ENCODE measurements at places on chromosomes 12 and 14. TPM values are rescaled to one million over a fixed set of nuclear protein-coding genes. Genes with fewer than 3 reads are reported as not detected.

Gene CALM1
- polyA plus RNA-seq: 209 TPM

DNA sequence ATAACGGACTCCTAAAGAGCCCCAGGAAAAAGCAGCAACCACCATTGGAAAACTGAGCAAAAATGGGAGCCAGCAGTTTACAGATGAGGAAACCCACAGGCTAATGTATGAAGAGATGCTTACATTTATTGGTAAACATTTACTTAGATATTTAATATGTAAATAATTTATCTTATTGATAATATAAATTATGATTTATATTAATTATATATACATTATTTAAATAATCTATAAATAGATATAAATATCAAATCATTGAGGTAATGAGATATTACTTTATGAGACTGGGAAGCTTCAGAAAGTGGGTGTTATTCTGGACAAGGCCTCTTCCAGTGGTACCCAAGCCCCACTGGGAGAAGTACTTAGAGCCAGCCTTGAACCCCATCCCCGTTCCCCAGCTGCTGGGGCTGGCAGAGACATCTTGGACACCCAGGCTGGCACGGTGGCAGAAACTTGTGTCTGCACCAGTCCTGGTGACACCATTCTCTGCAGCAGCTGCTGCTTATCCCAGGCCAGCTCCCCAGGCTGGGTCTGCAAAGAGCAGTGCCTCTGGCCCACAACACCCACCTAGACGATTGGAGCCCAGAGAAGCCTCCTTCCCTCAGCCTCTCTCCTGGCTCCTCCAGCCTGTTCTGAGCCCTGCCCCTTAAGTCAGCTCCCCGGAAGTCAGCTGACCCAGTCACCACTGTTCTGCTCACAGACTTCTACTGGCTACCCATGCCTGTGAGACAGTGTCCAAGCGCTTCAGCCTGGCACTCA, 25.9 kb downstream of the ISCA2 start:
- no peak for DNase-seq

DNA sequence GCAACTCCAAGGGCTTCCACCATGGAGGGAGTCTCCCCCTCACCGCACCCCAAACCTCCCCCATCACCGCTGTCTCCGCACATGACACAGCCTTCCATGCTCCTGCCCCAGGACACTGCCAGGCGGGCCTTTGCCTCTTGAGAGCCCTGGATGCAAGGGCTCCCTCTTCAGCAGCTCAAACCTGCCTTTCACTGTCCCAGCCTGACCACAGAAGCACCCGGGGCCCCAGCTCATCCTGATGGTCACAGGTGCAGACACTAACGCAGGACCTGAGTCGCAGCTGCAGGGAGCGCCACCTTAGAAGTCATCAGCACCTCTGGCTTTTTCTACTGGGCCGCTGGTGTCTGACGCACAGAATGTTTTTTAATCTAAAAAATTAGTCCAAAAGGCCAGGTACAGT, 54.0 kb downstream of the SYNE3 start:
- DNase-seq: no peak

- DNase-seq: no peak
Observed at GRCh38 chr12:124812356-124812755, 51.3 kb downstream of the SCARB1 start.

DNA sequence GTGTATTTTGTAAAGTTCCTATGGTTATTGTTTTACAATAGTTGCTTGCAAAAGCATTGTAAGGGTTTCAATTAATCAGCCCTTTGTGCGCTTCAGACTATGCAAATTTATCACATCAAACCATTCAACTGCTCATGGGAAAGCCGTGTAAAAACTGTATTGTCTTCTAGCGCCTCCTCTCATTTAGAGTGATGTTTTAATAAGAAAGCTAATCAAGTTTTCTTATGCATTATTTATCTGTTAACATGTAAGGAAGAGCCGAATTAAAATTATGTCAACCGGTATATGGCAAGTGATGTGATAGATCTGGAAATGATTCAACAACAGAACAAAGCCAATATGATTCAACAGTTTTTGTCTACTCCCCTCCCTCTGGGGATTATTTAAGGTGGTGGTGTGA, 92.5 kb upstream of the RFX4 start:
- no peak for DNase-seq

DNA sequence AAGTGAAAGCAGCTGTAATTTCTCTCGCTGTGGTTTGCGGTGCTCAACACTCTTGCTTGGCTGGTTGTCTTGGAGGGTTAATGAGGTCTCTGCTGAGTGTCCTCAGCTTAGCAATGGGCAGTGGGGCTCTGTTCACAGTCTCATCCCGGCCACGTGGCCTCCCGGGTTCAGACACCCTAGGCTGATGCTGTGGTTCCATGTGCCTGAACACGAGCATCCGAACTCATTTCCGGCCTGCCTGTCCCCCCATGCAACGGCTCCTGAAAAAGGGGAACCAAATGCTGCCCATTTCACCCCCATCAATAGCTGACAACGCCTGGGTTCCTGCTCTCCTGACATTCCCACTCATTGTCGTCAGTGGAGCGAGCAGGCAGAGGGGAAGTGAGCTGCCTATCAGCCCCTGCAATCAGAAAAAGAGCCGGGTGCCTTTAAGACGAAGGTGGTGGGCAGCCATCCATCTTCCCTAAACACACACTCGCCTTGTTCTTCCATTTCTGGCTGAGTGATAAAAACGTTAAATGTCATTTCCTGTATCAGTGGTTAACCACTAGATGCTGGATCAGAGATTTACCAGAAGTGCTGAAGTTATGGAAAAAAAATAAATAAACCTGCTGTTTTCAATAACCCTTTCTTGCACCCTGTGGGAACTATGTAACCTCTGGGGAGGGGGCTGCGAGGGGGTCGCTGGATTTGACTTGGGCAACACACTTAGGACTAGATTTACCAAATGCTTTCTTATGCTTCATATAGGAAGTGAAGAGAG, 60.3 kb upstream of the BCL2L14 start:
- DNase-seq: peak; percentile 63

DNA sequence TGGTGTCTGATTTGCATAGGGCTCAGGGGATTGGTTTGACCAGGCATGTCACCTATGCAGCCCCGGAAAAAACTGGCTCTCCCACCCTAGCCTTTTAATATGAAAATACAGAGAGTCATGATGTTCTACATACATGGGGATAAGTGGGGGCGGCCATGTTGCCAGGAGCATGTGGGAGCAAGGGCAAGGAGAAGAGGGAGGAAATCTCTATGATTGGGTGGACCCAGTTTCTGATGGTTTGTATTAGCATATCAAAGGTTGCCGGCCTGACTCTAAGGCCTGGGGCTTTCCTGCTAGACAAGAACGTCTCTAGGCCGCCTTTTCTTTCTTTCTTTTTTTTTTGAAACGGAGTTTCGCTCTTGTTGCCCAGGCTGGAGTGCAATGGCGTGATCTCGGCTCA, 123.4 kb upstream of the CPSF6 start:
- no peak for DNase-seq

DNA sequence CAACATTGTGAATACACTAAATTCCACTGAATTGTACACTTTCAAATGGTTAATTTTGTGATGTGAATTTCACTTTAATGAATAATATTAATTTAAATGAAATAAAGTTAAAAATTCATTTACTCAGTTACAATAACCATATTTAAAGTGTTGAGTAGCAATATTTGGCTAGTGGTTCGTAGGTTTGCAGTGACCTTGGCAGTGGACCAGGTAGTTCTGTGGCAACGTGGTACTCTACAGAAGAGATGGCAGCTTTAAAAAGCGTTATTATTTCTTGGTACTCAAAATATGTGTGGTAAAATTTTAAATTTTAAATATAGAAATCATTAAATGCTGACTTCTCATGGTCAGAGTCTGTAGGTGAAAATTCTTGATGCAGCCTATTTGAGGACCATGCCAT, 51.6 kb downstream of the AEBP2 start:
- no peak for DNase-seq

Gene KRT4
- not detected for polyA plus RNA-seq

Gene C12orf56
- polyA plus RNA-seq: 2.7 TPM

Gene CATSPERB
- 0.40 TPM for polyA plus RNA-seq

GRCh38 chr12:904010-904414, 45.5 kb downstream of the RAD52 start:
- no peak for DNase-seq

DNA sequence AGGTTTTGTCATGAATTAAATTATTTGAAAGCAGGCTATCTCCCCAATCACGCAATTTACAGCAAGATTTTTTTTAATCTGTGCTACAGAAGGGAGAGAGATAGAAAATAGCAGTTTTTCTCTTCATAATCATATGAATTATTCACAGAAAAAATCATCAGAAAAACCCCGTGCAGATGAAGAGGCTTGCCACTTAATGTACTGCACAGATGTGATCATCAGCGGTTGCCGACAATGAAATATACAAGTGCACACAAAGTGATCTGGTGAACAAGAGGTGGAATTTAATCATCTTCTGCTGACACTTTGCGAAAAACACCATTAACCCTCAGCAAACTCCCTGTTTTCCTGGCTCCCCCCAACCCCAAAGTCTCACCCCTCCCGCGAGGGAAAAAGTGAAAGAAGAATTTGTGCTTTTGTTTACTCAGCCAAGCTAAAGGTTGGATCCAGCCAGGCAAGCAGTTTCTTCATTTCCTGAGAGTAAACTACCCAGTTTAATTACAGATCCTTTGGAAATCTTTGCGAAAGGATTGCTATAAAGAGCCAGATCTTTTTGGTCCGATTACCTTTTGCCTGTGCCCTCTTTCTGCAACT, 3.1 kb upstream of the LMO3 start:
- no peak for DNase-seq

DNA sequence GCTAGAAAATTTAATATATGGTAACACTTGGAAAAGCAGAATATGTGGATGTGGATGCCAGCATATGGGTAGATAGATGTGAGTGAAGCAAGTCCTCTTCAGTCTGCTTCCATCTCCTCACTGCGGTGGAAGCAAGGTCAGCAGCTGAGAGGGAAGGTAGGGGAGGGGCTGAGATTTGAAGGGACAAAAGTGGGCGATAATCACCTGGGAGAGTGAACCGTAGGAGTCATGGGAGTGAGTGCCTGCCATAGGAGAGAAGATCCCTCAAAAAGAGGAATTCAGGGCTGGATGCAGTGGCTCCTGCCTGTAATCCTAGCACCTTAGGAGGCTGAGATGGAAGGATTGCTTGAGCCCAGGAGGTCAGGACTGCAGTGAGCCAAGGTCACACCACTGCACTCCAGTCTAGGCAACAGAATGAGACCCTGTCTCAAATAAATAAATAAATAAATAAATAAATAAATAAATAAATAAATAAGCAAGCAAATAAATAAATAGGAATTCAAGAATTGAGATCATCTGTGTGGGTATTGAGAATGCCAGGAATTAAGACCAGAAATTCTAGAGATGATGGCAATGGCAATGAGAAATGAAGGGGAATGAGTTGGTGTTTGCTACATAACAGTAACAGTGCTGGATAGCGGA, 123.4 kb downstream of the BICD1 start:
- no peak for DNase-seq

DNA sequence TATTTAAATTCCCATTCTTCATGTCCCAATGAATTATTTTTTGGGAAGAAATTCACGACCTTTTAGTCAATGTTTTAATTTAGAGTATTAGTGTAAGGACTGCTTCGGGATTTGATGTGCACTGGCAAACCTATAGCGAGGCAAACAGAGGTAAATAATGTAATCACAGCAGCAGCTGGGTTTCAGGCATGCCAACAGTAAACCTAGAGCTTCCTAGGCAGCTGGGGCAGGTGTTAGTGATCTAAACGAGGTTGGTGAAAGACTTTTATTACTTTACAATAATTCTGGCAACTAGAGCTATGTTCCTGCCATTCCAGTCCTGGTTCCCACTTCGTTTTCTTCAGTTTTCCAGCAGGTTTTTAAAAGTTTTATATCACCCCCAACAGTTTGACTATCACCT, 1036.4 kb upstream of the FOXG1 start:
- DNase-seq: no peak

GRCh38 chr14:49923442-49923841, 30.6 kb downstream of the ARF6 start:
- no peak for DNase-seq

- DNase-seq: peak; percentile 24
Observed at GRCh38 chr14:37824939-37825712, 229.7 kb downstream of the TTC6 start.

Gene SMCO3
- polyA plus RNA-seq: 0.15 TPM

GRCh38 chr12:47725893-47726292, 603 bp upstream of the ENDOU start:
- DNase-seq: no peak

- DNase-seq: no peak
Observed at GRCh38 chr12:115722181-115722580, 555.3 kb downstream of the MED13L start.

- DNase-seq: no peak
Observed at GRCh38 chr12:125382926-125383325, 317.7 kb downstream of the AACS start.

DNA sequence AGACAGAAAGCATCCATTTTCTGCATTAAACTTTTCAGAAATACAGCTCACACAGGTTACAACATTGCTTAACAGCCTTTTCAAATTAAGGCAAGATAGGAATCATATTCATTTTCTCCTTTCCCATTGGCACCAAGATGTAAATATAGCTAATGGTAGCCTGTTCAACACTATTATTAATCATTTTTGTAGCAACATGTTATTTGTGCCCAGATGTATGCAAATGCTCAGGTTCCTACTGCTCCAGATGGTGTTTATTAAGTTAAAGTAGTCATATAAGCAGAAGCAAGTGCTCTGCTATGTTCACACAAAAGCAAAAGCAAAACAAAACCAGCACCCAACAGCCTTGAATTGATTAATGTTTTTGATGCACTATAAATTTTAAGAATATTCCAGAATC, 1110.6 kb downstream of the SLC6A15 start:
- DNase-seq: no peak

DNA sequence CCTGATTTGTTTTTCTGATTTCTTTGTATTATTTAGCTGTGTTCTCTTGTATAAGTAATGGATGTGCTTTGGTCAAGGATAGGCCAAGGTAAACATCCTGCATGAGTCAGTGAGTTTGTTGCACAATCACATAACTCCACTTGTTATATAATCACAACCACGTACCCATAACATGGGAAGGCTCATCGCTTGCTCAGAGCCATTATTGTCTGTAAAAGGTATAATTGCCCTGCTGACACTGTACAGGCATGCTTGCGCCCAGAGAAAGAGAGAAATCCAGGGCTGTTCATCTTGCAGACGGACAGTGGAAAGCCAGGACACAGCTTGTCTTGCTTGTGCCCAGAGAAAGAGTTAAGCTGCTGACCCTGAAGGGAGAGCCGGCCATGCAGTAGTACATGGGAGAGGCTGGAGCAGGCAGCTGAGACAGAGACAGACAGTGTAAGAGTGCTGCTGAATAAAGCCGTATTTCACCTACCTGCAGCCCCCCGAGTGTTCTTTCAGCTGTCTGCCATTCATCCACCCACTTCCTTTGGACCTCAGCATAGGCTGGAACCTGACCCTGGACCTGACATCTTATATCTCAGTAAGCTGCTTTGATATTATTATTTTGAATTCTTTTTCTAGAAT, 174.7 kb upstream of the DAAM1 start:
- no peak for DNase-seq

Gene TAPBPL
- 10.3 TPM for polyA plus RNA-seq

Gene ANG
- polyA plus RNA-seq: 2.5 TPM

Gene PTPRQ
- polyA plus RNA-seq: 1.5 TPM

Gene TMPRSS12
- 0.18 TPM for polyA plus RNA-seq

Gene IQSEC3
- 2.9 TPM for polyA plus RNA-seq

- DNase-seq: no peak
Observed at GRCh38 chr14:50083467-50084337, 32.7 kb downstream of the VCPKMT start.

Gene SYNE2
- 75.3 TPM for polyA plus RNA-seq

- no peak for DNase-seq
Observed at GRCh38 chr14:77601846-77602619, 14.4 kb downstream of the SPTLC2 start.

Data from hindlimb muscle (tissue), 1 donor.